ENCODE measurements at places on chromosomes 12 and 14.

DNA sequence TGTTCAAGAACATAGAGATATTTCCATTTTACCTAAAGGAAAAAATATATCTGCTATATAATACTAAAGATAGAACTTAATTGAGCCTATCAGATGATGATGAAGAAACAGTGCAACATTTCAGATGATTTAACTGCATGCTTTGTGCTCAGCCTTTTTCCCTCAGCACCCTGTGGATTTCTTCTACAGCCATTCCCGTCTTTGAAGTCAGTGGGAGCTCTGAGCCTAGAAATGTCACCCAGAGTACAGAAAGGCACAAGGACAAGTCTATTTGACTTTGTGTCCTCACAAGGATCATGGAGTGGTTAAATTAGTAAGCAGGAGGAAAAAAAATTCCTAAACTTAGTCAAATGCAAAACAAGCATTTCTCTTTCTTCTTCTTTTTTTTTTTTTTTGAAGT is 994.0 kb upstream of the FLRT2 start:
- DNase-seq: no peak

DNA sequence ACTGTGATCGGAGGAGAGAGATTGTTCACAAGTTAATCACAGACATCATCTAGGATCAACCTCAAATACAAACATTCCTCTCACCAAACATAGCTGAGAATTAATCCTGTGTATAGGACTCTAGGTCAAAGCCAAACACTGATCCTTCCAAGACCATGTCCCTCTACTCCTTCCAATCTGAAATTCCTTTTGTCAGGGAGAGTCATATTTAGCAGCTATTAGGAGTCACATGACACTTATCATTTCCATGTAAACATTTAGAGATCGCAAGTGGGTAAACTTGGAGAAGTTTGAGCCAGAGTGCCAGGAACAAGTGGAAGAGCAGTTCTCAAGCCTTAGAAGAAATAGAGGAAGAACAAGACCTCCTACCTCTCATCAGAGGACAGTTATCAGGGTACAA is 13.5 kb downstream of the OR2AP1 start:
- no peak for DNase-seq

DNA sequence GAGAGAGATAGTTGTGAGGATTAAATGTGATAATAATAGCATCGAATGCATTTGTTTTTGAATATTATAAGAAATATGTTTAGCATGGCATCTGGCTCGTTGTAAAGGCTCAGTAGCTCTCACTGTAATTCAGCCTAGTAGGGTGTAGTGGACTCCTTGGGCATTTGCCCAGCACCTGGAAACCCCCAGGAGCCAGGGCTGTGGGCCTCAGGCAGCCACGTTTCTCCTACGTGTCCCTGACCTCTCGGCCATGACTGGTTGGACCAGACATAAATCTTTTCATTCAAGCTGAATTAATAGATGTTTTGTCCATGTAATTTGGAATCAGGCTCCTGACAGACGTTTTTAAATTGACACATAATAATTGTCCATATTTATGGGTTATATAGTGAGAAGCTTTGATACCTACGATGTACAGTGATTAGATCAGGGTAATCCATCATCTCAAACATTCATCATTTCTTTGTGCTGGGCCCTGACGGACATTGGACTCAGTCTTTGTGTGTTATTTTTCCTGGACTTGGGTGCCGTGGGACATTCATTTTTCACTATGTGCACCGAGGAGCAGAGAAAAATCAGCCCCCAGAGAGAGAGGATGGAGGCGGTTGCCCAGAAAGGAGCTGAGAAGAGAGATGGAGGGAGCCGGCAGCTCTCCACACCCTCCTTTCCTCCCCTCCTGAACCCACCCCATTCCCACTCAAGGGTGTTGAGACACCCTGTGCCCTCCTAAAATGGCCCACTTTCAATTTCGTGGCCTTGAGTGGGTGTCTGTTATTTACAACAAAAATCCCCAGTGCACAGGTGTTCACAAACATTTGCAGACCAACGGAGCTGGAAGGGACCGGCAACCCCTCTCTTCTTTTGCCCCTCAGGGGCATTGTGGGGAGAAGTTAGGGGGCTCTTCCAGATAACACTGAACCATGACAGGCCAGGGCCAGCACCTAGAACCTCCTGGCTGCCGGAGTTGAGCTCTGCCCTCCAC is 296.4 kb downstream of the DPF3 start:
- no peak for DNase-seq

DNA sequence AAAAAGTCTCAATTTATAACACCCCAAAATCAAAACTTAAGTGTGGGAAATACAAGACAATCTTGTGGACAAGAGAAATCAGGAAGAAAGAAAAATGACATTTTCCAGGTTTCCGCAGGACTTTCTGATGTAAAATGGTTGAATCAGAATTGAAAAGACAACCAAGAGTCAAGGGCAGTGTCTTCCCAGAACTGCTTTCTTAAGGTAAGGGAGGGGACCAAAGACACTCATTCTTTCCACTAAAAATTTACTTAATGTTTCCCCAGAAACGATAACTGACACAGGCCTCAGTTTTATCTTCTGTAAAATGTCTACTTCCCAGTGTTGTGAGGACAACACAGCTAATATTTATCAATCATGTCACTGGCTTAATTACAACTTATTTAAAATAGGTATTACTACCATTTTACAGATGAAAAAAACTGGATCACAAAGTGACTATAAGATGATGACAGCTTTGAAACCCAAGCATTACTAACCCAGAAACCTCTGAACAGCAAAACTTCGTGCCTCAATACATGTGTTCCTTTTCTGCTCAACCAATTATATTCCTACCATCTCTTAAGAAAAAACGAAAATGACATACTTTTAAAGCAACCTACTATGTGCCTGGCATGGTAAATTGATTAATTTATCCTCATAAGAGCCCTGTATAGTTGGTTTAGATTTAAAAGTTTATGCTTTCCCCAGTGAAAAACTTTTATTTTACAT is 4.6 kb downstream of the SINHCAF start:
- DNase-seq: no peak

DNA sequence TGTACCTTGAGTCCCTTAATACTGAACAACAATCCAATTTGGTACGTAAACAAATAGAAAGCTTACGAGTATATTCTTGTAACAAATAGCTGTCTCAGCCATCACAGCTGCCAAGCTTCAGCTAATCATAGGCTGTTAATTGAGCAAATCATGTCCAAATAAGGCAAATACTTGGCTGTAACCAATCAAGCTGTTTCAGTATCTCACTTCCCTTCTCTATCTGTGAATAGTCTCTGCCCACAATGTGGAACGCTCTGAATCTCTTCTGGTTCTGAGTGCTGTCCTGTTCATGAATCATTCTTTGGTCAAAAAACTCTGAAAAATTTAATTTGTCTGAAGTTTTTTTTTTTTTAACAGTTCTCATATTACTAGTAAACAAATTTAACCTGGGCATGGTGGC is 5.8 kb upstream of the NEMF start:
- no peak for DNase-seq

- DNase-seq: no peak
Measured at GRCh38 chr12:26037615-26038220, 79.2 kb downstream of the RASSF8 start.

- no peak for DNase-seq
Measured at GRCh38 chr12:34288963-34289345, 266.7 kb downstream of the ALG10 start.
